ENCODE measurements at places on chromosomes 11 and 22.
A peak's percentile ranks its signal among the peaks of the same experiment; 100 is the strongest.

- no peak for DNase-seq
Measured at GRCh38 chr11:120547811-120548681, 36.5 kb downstream of the GRIK4 start.

DNA sequence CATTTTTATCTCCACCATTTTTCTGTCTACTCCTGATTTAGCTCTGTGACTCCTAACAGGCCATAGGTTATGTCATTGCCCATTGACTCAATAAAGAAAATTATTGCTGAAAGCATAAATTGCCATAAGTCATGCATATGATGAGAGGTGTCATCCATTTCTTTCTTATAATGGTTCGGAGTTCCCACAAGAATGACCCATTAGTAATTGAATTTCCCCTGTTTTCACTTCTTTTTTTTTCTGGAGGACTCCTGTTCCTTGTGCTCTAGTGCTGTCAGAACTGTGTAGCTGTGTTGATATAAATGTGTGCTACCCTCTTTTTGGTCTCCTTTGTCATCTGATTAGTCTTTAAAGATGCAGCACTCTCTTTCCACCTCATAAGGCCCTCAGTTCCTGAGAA is 22.9 kb upstream of the CARD18 start:
- DNase-seq: no peak

- DNase-seq: no peak
Measured at GRCh38 chr22:39995393-39996252, 869 bp downstream of the FAM83F start.

- peak; percentile 74 for DNase-seq
Measured at GRCh38 chr11:72781313-72782080, 12.3 kb downstream of the STARD10 start.

DNA sequence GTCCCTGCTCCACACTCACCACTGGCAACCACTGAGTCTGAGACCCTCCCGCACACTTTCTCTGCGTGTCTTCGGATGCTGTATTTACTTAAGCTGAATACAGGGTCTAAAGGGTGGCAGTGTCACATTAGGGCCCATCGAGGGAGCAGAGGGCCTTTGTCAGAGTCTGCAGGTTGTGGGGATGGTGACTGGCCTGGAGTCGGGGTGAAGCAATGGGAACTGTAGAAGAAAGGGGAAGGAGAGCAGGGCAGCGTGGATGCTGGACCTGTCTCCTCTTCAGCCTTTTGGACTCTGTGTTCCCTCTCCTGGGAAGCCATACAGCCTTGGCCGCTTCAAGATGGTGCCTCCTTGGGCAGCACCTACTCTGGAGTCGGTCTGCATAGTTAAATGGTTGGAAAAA is 61.1 kb downstream of the ZBTB16 start:
- no peak for DNase-seq

DNA sequence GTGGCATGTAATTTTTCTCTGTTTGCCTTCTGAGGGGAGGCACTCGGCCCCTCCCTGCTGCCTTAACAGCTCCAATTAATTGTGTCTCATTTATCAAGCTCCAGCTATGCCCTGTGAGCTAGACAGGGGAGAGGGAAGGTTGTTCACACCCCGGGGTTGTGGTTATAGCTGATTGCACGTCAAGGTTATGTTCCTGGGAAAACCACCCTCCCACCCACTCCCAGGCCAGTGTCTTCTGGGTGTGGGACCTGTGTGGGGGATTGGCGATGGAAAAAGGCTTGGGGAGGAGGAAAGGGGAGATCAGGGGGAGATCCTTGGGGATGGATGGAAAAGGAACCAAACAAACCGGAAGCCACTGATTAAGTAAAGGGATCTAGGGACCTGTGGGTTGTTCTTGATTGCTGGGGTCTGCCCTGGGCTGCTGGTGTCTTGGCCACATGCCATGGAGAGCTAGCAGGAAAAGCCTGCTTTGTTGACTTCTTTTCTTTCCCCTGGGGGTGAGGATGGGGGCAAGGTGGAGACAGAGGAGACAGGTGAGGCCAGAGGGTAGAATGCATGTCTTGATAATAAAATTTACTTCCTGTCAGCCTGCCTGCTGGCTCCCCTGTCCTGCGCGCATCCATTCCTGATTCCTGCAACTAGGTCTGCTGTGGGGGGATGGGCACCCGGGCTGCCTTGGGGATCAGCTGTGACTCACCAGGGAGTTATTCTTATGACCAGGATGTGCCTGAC is 13.5 kb upstream of the SORL1-AS1 start:
- peak; percentile 63 for DNase-seq

GRCh38 chr11:82986446-82986845 is 84.9 kb downstream of the DDIAS start:
- DNase-seq: no peak

DNA sequence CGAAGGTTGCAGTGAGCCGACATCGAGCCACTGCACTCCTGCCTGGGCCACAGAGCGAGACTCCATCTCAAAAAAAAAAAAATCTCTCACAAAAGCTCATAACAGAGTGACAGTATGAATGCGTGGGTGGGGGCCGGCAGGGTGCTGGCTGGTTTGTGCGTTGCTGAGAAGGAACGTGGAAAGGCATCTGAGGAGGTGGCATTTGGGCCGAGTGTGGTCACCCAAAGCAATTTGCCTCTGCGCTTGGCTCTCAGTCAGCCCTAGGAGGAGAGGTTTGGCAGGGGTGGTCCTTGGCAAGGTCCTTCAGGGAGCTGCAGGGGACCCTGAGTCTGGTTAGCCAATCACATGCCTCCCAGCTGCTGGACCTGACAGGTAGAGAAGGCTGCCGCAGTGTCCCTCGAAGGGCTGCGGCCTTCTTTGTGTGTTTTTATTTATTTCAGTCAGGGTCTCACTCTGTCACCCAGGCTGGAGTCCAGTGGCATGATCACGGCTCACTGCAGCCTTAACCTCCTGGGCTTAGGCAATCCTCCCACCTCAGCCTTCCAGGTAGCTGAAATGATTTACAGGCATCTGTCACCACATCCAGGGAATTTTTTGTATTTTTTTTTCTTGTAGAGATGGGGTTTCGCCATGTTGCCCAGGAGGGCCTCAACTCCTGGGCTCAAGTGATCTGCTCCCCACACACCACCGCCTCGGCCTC is 23.5 kb upstream of the OSBPL5 start:
- DNase-seq: no peak

DNA sequence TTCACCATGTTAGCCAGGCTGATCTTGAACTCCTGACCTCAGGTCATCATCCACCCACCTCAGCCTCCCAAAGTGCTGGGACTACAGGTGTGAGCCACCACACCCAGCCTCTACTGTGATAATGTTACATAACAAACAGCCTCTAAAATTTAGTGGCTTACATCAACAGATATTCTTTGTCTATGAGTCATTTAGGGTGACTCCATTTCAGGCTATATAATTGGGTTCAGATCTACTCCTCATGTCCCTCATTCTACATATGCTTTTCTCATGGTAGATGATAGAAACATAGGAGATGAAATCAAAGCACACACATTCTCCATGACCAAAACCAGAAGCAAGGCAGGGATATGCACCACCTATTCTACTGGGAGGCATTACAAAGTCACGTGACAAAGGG is 72.7 kb downstream of the SIK2 start:
- no peak for DNase-seq

DNA sequence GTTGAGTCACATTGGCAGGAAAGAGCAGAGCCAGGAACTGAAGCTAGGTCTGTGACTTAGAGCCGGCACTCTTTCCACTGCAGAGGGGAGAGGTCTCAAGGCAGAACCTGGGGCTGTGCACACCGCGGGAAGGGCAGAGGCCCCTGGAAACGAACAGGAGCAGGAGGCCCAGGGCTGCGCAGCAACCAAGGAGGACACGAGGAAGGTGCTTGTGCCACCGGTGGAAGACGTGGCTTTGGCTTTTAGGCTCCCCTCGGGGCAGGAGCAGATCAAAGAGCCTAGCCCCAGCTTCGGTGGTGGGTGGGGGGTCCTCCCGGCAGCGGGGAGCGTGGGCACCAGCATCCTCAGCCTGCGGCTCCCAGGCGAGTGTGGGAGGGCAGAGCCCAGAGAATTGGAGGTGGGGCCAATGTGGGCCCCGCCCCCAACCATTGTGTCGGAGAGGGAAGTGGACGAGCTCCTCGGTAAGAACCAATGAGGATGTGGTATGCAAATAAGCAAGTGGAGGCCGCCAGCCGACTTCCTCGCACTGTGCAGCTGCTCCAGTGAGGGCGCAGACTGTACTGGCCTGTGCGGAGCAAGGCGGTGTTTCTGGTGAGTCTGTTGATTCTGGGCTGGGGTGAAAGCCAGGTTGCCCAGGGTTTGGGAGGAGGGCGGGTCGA is at the start of gene CCDC116:
CCDC116 (plus strand) TSS at position 524 of the 659 bp plus-strand sequence. CDS start 422 bp downstream, outside the sequence.
- peak; percentile 69 for DNase-seq

Measured in CD4-positive, alpha-beta T cell treated with Interleukin-6 for 4 hours (primary cell).